T1000 (cell line): ENCODE measurements at places on chromosomes 16 and 17.

- DNase-seq = no peak
These were observed 186.4 kb upstream of the CHMP6 start for GRCh38 chr17:80805032-80805751.

DNA sequence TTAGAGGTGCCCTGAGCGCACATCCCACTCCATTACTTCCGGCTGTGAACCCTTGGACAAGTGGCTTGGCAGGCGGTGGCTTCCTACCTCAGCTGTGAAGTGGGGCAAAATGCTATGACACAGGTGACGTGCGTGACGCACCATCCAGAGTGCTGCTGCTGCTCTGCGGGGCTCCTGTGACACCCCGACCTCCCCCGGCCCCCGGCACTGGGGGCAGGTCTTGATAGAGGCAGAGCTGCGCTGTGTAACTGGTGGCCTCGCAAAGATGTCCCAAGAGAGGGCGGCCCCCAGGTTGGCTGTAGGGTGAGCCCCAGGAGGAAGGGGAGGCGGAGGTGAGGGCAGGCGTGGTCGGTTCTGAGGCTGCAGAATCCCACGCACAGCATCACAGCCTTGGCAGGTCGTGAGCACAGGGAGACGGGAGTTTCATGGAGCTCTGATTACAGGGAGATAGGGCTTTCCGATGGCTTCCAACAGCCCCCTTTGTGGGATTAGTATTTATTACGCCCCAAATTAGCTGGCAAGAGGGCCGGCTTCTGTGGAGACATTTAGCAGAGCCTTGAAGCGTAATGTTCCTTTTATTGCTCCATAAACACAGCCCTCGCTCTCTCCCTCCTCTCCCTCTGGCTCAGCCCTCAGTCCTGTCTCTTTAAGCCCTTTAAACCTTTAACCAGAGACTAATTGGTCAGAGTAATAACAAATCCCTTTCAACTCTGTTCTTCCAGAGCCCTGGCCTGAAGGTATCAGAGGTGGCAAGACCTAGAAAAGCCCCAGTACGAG lies 328.1 kb downstream of the C16orf95 start:
- no peak for DNase-seq

- DNase-seq = no peak
These were observed 572 bp downstream of the FAM171A2 start for GRCh38 chr17:44362949-44363612.

DNA sequence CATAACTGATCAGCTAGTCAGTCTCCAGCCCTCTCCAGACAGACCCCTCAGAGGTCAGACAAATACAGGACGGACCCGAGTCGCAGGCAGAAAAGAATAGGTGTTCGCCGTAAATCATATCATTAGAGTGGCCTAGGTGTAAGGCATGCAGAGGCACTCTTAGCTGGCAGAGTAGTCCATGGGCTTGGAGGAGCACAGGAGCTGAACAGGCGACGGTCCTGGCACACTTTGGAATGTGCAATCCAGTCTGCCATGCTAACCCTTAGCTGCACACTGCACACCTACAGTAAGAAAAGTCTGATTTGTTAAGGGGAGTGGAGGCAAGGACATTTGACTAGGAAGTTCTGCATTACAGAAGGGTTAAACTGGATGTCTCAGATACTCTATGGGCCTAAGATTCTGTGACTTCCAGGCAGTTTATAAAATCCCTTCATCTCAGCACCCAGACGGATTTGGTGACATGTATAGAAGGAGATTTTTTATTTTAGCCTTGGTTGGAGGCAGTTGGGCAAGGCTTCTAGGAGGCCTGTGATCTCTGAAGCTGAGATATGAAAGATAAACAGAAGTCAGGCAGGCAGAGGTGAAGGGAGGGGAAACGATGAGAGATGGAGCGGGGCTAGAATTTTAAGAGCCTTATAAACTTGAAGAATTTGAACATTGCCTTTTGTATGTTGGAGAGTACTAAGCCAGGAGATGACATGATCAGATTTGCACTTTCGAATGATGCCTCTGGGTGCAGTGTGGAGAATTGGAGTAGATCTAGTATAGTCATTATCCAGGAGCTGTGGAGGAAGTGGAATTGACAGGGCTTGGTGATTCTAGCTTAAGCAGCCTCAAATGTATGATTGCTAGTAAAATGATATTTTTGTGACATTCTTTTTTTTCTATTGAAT lies 34.6 kb upstream of the SLC5A11 start:
- DNase-seq = no peak

DNA sequence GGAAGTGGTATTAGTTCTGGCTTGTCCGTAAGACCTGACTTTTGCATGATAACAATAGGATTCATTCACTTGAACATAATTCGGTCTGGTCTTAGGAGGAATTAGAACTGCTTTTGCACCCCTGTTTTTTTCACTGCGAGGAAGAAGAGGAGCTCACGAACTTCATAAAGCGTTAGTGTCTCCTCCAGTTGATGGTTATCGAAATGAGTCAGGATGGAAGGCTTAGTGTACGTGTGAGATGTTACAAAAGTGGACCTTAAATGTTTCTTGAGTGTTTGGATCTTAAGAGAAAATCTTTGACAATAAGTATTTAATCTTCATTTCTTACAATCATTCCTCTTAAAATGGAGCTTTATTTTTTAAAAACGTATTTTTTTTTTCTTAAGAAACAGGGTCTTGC lies 52.8 kb downstream of the USP10 start:
- DNase-seq = no peak

GRCh38 chr17:75685499-75685898 lies 18.4 kb downstream of the SAP30BP start:
- no peak for DNase-seq

- no peak for DNase-seq
These were observed 2183.0 kb downstream of the TP53TG3F start for GRCh38 chr16:35642322-35642835.

DNA sequence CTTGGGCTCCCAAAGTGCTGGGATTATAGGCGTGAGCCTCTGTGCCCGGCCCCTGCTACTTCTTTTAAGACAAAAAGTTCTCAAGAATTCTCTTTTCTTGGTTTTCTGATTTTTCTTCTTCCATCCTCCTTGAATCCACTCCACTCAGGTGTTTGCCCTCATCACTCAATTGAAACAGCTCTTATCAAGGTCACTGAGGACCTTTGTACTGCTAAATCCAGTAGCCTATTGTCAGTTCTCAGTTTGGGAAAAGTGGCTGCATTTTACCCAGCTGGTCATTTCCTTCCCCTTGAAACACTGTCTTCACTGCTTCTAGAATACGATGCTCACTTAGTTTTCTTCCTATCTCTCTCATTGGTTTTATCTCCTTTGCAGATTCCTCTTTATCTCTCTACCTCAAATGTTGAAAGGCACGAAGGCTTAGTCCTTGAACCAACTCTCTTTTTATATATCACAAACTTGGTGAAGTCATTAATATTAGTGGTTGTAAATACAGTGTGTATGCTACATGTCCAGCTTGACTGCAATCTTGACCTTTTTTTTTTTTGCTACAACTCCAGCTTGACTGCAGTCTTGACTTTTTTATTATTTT lies 29.8 kb downstream of the ZNRF1 start:
- no peak for DNase-seq

DNA sequence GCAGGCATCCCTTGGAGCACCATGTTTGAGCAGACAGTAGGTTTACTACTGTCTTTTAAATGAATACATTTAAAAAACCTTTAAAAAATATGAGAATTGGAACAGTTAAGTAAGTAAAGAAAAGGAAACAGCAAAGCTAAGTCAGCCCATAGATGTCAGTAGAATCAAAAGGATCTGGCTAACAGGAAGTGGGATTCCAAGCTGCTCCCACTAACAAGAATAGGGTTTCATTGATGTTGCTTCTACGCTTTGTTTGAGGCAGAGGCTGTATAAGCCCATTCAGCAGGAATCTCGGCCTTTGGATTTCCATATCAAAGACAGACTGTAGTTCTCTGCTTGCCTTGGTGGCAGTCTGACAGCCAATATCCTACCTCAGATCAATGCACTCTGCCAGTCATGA lies 122.9 kb upstream of the ELAC2 start:
- DNase-seq = no peak

GRCh38 chr17:5557485-5557884 lies 26.8 kb downstream of the NLRP1 start:
- DNase-seq = no peak

DNA sequence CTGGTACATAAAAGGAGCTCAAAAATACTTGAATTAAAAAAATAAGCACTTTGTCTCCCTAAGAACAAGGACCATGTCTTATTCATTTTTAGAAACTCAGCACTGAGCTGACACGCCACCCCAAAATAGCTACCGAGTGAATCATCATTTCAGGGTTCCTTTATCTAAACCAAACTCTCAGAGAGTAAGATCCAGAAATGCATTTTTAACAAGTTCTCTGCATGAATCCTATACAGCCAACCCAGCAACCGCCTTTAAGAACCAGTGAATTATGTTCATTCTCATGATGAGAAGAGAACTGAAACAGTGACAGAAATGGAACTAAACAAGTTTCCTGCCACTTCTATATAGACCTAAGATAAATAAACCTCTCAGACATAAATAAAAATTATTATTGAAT lies 8.7 kb downstream of the C16orf87 start:
- no peak for DNase-seq

GRCh38 chr17:29140631-29141513 lies 39.3 kb downstream of the MYO18A start:
- DNase-seq = no peak
